Neural crest cell (in vitro differentiated cells): ENCODE measurements at places on chromosomes 13 and 19. TPM values are rescaled to one million over a fixed set of nuclear protein-coding genes. Genes with fewer than 3 reads are reported as not detected.

KCTD15 gene
- total RNA-seq = 58.3 and 59.1 TPM in 2 replicates

GSX1 gene
- total RNA-seq = 10.6 and 11.4 TPM in 2 replicates

PRX gene
- total RNA-seq = 2.8 and 2.9 TPM in 2 replicates

DNA sequence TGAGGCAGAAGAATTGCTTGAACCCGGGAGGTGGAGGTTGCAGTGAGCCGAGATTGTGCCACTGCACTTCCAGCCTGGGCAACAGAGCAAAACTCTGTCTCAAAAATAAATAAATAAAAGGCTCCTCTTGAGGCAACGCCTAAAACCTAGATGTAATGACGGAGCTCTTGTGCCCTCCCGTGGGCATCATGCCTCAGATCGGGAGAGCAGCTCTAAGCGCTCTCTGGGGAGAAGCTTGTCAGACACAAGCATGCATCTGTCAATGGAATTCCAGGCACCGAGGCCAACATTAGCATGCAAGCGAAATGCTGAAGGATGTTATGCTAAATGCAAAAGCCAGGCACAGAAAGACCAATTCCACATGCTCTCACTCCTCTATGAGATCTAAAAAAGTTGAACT is 45.6 kb upstream of the MRI1 start:
- peaks cover 16% of the 10 kb centered on the region for H3K27me3 ChIP-seq
- peaks cover 3% of the 10 kb centered on the region for H3K36me3 ChIP-seq
- H3K4me3 ChIP-seq = no peak overlapping the region
- no peak overlapping the region for H3K27ac ChIP-seq

GRCh38 chr19:23978068-23978467 is 63.4 kb downstream of the ZNF726 start:
- no peaks in the 10 kb centered on the region for H3K27me3 ChIP-seq
- peaks cover 19% of the 10 kb centered on the region for H3K36me3 ChIP-seq
- no peak overlapping the region for H3K27ac ChIP-seq
- H3K4me3 ChIP-seq = no peak overlapping the region
- DNase-seq = no peak
